NCI-H1092 (cell line): ENCODE measurements at places on chromosomes 3 and 15.

DNA sequence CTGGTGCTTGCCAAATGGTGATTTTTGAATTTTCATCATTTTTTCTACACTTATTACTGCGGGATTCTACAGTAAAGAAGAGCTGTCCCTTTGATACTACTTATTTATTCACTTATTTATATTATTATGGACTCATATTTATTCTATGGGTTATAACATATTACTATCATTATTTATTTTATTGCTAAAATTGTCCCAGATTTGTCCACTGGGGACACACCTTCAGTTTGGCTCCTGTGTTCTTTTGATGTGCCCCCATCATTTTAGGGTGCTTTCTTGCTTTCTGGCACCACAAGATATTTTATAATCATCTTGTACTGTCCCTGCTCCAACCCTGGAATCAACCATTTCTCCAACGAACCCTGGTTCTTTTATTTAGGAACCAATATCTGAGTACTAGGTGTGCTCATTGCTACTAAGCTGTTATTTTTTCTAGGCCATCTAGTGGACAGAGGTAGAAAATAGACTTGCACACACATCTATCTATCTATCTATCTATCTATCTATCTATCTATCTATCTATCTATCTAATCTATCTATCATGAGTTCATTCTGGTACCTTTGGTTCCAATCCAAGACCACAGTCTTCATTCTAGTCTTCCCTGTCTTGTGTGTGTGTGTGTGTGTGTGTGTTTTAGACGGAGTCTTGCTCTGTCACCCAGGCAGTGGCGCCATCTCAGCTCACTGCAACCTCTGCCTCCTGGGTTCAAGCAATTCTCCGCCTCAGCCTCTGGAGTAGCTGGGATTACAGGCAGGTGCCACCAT lies 16.0 kb downstream of the SLC22A14 start:
- no peak for DNase-seq

DNA sequence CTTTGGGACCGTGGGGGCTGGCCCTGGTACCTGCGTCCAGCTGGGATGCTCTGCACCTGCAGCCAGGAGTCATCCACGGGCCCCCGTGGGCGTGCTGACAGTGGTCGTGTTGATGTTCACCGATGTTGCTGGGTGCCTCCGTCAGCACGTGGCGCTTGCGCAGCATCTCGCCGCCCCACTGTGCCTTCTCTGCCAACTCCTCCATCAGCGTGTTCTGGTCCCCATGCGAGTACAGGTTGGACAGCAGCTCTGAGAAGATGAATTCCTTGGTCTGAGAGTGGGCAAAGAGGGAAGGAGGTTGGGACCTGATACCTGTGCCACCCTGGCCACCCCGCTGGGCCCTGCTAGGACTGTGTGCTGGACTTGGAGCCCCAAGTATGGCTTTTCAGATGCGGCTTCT lies 61.4 kb downstream of the ADAMTS7 start:
- DNase-seq, result no peak

GRCh38 chr15:90307661-90308060 lies 42.2 kb downstream of the NGRN start:
- DNase-seq, result no peak

GRCh38 chr3:31039145-31039544 lies 144.7 kb upstream of the GADL1 start:
- DNase-seq, result no peak

GRCh38 chr3:106692624-106693023 lies 684.6 kb upstream of the CCDC54 start:
- DNase-seq, result no peak

- DNase-seq, result no peak
Observed at GRCh38 chr15:91109885-91110284, 9.8 kb downstream of the SV2B start.

DNA sequence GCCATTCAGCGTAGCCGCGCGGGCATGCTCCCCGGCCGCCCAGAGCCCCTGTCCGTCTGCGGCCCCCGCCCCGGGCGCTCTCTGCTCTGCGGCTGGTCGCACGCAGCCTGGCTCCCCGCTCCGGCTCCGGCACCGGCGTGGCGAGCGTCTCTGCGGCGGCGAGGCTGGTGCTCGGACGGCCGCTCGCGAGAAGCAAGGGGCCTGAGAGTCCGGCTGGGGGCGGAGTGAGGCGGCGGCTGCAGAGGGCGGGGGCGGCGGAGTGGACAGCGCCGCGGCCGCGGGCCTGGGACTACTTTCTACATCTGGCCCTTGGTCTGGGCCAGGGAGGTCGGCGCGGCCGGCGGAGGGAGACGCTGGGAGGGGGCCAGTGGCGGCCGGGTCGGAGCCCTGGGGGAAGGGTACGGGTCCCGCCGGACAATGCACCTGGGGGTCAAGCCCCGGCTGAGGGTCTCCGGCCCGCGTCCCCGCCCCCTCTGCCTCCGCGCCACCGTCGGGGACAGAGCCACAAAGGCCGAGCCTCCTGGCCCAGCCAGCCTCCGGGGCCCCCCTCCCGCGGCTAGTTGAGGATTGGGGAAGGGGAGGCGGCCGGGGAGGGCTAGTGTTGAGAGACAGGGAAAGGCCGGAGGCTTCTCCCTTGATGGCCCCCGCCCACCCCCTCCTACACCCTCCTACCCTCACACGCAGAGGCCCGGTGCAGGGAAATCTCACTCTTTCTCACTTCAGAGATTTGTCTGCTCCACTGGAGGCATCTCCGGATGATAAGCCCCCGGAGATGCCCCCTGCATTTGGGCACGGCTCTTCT lies at the start of gene PRTG:
Gene PRTG (minus strand): TSS at position 226 of the 802 bp plus-strand sequence. CDS start 221 bp downstream, at position 5.
- no peak for DNase-seq

GRCh38 chr15:35304389-35304788 lies 219.3 kb upstream of the NANOGP8 start:
- no peak for DNase-seq

DNA sequence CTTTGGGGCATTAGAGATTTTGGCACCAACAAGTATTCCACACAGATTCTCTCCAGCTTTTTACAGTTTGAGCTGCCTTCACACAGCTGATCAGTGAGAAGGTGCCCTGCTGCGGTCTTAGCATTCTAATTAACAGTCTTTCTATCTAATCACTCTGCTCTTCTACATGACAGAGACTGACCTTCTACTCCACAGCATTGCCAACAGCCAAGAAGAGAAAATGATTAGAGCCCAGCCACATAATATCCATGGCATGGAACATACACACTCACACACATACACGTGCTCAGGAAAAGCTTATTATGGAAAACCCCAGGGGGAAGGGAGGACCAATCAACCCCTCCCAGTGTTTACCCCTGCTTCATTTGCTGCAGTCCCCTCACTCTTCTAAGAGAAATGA lies 76.1 kb upstream of the PPP2R3A start:
- DNase-seq, result no peak

DNA sequence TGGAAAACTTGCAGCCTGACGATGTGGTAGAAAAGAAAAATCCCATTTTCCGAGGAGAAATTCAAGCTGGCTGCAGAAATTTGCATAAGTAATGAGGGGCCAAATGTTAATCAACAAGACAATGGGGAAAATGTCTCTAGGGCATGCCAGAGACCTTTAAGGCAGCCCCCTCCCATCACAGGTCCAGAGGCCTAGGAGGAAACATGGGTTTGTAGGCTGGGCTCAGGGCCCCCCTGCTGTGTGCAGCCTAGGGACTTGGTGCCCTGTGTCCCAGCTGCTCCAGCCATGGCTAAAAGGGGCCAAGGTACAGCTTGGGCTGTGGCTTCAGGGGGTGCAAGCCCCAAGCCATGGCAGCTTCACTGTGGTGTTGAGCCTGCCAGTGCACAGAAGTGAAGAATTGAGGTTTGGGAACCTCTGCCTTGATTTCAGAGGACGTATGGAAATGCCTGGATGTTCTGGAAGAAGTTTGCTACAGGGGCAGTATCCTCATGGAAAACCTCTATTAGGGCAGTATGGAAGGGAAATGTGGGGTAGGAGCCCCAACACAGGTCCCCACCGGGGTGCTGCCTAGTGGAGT lies 75.9 kb upstream of the CADPS start:
- no peak for DNase-seq
